ENCODE measurements at places on chromosomes 5 and 9. TPM values are rescaled to one million over a fixed set of nuclear protein-coding genes. Genes with fewer than 3 reads are reported as not detected.

The ADGRV1 gene
- 7.1 TPM for total RNA-seq

The RNF130 gene
- 61.3 TPM for total RNA-seq

The TYRP1 gene
- total RNA-seq: 0.92 TPM

The FAM163B gene
- total RNA-seq: not detected

All from tongue (tissue), 3 donors.